ENCODE measurements at places on chromosomes 6 and 20.

DNA sequence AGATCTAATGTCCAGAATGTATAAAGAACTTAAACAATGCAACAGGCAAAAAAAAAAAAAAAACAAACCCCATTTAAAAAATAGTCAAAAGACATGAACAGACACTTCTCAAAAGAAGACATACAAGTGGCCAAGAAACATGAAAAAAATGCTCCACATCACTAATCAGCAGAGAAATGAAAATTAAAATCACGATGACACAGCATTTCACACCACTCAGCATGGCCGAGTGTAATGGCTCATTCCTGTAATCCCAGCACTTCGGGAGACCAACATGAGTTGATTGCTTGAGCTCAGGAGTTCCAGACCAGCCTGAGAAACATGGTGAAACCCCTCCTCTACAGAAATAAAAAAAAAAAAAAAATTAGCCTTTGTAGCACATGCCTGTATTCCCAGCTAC, 701.4 kb upstream of the NRSN1 start:
- no peak for DNase-seq

DNA sequence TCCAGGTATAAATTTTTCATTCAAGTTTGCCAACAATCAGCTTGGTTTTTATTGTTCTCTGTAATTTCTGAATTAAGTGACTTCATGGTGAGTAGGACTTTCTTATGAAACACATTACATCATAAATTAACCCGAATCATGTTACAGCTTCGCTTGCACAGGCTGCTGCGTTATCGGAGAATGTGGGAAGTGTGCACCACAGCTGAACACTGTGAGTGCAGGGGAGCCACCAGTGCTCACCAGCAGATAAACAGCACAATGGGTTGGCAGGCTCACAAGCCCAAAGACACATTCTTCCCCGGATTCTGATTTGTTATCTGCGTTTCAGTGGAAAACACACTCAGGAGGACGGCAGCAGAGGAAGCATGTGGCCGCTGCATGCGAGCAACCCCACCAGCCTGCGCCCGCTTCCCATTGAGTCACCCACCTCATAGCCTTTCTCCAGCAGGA, 121.1 kb downstream of the GMDS start:
- DNase-seq, result no peak

DNA sequence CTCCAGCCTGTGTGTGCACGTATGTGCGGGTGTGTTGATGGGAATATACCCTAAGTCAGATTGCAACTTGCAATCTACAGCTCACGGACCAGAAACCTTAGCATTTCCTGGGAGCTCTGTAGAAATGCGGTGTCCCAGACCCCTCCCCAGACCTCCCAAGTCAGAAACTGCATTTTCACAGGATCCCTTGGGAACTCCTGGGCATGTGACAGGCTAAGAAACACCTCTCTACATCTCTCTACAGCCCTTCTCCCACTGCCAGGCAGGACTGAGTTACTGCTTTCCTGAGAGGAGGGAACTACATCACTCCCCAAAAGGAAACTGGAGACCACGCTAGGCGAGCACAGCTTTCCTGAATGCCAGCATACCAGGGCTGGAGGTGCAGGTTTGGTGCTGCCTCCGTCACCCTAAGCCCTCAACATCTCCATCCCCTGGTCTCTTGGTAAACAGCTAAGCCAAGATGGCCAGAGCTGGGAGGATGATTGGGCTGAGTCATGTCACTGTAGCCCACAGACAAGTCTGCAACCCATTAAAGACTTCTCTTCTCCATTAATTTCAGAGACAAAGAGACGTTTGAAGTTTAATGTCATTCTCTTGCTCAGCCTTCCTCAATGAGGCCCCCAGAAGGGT, 194.4 kb downstream of the BMP7 start:
- DNase-seq, result no peak

GRCh38 chr6:11416936-11417576, 120.5 kb upstream of the TMEM170B start:
- no peak for DNase-seq

DNA sequence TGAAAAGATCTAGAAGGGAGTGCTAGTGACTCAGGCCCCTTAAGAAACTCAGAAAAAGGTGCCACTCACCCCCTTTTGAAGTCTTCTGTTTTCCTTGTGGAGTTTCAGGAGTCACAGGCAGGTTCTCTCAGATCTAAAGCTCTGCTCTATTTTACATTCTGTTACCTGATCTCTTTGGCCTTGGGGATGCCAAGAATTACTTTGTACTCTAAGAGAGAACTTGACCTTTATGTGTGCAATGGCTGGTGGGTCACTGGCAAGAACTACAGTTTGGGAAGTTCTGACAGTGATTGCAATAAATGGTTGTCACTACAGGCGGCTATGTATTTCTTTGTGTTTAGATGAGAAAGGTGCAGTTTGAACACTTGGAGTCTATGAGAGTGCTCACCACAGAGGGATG, 24.2 kb upstream of the ENPP4 start:
- DNase-seq, result no peak

DNA sequence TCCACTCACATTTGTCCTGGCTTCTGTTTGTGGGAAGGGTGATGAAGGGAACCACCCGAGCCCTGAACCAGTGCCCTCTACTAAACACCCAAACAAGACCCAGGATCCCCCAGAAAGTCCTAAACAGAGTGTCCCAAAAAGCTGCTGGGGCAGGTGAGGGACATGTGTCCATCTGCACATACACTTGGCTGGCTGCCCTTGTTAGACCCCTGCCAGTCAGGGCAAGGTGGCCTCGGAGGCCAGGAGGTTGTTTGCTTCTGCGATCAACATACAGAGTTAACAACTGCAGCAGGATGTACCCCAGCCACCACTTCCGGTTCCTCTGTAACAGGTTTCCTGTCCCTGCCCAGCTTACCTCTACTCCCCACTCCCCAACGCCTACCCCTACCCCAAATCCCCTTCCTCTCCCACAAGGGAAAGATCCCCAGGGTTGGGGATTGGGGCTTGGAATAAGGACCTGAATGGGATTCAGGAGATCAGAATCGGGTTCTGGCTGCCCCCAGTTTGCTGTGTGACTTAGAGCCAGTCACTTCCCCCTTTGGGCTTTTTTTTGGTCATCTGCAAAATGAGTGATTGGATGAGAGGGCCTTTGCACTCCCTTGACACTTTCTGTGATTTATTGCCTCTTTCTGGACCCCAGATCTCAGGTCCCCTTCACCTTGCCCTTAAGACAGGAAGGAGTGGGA, 13.9 kb downstream of the DEF6 start:
- no peak for DNase-seq

DNA sequence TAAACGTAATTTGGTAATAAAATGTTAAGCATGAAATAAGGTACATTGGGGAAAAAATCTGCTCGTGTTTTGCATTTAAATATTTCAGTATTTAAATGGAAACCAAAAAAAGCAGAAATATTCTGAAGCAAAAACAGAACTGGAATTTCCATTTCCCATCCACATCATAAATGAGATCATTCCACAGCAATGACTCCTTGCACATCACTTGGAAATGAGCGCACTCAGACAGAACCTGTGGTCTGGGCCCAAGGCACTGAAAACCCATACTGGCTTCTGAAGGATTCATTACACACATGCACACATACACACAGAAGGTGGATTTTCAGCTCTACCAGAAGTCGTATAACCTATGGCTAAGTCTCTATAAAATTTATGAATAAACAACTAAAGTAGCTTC, 174.8 kb downstream of the IBTK start:
- no peak for DNase-seq

GRCh38 chr6:158499601-158500000, 60.3 kb upstream of the TMEM181 start:
- no peak for DNase-seq

GRCh38 chr6:134724771-134725340, 225.0 kb downstream of the ALDH8A1 start:
- DNase-seq, result no peak

GRCh38 chr6:6942831-6943230, 164.9 kb upstream of the RREB1 start:
- peak; percentile 49 for DNase-seq

- DNase-seq, result no peak
These were observed 143.0 kb upstream of the STXBP5 start for GRCh38 chr6:147061252-147061651.

- DNase-seq, result no peak
These were observed 17.7 kb downstream of the DHX35 start for GRCh38 chr20:38979842-38980241.

- DNase-seq, result no peak
These were observed 336.6 kb downstream of the SYNE1 start for GRCh38 chr6:152300517-152300916.

GRCh38 chr20:8425802-8426201, 293.7 kb downstream of the PLCB1 start:
- DNase-seq, result no peak

DNA sequence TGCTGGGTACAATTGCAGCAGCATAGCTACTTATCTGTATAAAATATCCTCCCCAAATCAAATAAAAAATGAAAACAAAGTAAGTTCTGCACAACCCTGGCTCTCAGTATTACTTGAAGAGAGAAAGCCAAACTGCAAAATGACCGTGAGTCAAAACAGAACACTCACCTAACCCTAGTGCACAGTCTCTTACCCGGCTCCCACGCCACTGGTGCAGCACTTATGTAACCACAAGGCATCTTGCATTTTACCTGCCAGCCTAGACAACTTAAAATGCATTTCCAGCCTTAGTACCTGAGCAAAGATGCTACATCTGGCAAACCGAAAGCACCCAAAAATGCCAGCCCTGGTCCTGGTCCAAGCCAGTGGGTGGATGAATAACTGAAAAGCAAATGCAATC, 12.4 kb upstream of the SIRPB1 start:
- no peak for DNase-seq

GRCh38 chr6:158357570-158358216, 45.4 kb downstream of the TULP4 start:
- no peak for DNase-seq

GRCh38 chr20:5657190-5657875, 92.9 kb upstream of the SHLD1 start:
- DNase-seq, result peak; percentile 45

DNA sequence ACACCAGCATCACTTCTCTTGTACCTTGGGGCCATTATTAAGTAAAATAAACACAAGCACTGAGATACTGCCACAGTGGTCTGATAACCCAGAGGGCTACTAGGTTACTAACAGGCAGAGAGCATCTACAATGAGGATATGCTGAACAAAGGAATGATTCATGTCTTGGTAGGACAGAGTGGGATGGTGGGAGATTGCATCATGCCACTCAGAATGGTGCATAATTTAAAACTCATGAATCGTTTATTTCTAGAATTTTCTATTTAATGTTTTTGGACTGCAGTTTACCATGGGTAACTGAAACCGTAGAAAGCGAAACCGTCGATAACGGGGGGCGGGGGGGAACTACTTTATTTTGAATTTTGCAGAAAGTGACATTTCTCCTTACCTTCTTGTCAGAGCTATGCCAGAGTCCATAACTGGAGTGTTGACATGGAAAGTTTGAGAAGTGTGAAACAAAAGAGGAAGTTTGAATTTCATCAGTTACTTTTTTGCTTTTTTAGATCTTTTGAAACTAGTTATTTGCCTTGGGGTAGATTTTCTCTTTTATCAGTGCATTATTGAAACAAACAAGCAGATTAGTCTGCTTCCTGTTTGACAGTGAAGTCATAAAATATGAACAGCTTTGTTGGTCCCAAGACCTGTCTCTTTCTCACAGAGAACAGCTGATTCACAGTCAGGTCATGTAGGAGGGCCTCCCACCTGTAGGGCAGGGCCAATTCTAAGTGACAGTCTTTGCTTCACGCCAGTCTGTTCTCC, 124.9 kb downstream of the KLHL32 start:
- no peak for DNase-seq

DNA sequence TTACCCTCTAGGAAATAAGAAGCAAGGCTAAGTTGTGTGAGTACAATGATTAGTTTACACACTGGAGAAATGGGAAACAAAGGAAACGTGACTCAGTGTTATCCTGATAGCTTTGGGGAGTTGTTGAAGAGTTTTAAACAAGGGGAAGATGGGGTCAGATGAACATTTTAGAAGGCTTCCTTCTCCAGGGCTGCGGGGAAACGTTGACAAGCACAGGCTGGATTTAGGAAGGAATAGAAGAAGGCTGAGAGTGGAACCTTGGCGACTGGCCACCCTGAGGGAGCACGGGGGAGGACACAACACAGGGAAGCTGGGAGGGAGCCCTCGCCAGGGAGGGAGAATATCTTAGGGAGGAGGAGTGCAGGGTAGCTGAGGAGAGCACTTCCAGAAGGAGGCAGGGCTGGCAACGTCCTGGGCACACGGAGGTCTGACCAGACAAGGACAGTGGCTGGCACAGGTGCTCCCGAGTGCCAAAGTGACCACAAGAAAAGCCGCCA, 134.7 kb downstream of the AIG1 start:
- DNase-seq, result no peak

GRCh38 chr6:80094017-80094416, 12.5 kb upstream of the BCKDHB start:
- no peak for DNase-seq

DNA sequence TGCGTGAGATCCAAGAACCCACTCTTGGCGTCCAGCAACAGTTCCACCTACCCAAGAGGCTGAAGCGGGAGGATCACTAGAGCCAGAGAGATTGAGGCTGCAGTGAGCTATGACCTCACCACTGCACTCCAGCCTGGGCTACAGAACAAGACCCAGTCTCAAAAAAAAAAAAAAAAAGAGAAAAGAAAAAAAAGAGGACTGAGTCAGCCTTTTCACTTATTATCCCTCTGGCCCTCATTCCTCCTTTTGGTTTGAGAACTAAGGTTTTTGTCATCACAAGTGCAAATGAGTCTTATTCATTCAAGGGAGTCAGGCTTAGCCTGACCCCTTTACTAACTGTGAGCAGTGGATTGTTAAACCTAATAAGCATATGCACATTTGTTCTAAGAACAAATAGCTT, 37.9 kb upstream of the JARID2 start:
- no peak for DNase-seq

- DNase-seq, result no peak
These were observed 265.7 kb downstream of the ADGRG6 start for GRCh38 chr6:142567461-142567860.

DNA sequence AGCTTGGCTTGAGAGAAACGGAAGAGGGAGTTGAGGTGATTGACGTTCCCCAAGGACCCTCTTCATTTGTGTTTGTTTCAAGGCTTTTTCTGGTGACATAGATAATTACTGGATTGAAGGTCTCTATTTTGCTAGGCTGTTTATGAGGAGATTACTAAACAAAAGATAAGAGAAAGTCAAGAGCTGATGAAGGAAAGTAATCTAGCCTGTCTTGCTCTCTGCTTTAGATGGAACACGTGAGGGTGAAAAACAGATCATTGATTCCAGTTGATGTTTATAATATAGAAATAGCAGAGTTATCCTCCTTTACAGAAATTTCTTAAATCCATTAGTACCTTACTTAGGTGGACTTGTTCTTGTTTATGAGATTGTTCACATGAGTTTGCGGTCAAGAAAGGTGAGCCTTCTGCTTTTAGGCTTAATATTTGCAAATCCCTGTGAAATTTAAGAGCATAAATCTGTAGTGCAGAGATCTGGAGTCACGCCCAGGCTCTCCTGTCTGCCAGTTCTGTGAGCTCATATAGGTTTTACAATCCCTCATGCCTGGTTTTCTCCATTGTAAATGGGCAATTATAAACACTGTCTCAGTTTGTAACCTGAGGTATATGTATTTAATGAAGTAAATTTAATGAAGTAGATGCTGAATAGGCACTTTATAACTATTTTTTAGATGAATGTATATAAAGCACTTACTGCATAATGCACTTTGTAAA, 272.8 kb downstream of the NKAIN2 start:
- DNase-seq, result no peak

Data from breast epithelium (tissue), 4 donors.